NCI-H510A treated with DMSO at 0.1 percent for 48 hours (cell line): ENCODE measurements at places on chromosomes 12 and 14.
A peak's percentile ranks its signal among the peaks of the same experiment; 100 is the strongest.

- no peak for DNase-seq
Measured at GRCh38 chr14:55697414-55697861, 117.4 kb downstream of the KTN1 start.

DNA sequence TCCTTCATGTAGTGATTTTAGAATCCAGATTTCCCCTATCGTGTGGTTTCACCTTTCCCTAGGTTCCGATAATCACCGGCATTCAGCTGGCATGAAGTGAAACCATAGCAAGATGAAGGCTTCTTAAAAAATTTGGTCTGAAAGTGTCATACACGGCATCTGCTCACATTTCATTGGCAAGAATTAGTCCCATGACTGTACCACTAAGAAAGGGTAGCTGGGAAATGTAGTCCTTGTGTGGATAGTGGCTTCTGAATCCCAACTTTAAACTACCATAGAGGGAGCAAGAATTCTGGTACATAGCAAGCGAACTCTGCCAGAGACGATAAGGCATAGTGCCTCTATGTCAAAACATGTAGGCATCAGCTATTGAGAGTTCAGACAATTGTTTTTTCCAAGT lies 360.1 kb upstream of the TBX3 start:
- no peak for DNase-seq

DNA sequence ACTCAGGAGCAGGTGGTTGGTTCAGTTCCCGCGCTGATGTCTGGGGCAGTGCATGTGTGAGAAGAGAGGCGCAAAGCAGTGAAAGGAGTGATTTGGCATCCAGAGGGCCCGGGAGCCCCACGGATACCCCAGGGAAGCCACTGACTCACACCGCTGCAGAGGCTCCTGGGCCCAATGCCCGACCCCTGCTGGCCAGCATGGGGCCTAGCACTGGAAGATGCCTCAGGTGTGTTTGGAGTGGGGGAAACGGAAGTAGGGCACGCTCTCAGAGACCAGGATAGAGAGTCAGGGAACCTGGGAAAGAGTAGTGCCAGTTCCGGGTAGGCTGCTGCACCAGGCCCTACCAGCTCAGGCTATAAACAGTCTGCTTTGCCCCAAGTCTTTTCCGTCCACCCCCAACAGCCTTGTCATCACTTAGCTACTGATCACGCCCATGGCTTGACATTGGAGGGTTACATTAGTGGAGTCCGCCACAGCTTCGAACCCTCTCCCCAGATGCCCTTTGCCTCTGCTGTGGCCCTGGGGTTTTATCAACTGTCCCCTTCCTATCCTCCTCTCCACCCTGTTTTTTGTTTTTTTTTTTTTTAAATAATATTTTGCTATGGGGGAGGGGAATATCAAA lies 9.5 kb upstream of the CSAD start:
- DNase-seq, result peak; percentile 55

GRCh38 chr12:22682663-22683062 lies 57.7 kb downstream of the ETNK1 start:
- no peak for DNase-seq

- DNase-seq, result no peak
Measured at GRCh38 chr12:125610971-125611370, 545.7 kb downstream of the AACS start.

- no peak for DNase-seq
Measured at GRCh38 chr12:131035245-131035681, 81.6 kb downstream of the ADGRD1 start.

DNA sequence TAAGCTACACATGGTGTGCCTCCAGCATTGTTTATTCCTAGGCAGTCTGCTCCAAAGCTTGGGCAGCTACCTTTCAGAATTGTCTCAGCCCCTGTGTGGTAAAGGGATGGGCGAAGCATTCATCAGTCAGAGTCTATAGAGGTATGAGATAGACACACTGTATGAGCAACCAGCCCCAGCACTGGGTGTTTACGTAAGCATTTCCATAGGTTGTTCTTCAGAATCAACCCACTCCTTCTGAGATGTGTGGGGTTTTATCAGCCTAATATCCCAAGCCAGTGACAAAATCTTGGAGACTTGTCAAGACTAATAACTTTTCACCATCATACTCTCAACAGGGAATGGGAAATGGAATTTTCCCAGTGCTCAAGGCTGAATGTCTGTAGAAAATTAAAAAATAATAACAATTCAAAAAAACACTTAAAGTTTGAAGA lies 98.2 kb downstream of the BTG1 start:
- DNase-seq, result no peak

DNA sequence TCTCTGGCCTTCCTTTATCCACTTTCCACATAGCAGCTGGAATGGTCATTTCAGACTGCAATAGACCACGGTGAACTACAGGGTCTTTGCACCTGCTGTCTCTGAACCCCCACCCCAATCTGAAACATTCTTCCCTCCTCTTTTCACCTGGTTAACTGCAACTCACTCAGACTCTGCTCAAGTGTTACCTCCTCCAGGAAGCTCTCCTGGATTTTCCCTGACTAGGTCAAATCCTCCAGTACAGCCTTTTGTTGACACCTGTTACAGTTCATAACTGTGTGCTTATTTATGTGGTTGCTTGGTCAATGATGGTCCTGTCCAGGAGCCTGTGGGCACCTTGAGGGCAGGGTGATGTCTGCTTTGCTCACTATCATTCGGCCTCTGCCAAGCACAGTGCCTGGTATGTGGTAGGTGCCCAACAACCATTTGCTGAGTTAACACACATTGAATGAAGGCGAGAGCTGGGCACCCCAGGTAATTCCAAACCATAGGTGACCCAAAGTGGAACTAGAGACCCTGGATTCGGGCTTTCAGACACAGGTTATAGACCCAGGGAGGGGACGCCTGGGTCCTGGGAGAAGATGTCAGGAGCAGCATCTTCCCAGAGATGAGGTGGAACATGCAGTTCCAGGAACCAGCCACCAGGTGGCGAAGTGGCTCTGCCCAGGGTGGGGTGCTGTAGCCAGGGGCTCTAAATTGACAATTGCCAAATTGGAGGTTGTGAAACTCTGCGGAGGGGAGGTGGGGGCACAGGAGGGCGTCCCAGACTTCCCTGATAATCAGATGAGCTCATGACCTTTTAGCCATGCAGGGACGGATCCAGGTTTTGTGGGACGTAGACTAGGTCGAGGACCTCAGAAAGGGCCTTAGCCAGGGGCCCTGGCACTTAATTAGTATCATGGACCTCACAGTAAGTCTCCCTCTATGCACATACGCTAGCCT lies 28.1 kb downstream of the TRPV4 start:
- DNase-seq, result peak; percentile 10

- DNase-seq, result no peak
Measured at GRCh38 chr14:71049435-71050133, 142.3 kb downstream of the PCNX1 start.
